Activated CD8-positive, alpha-beta memory T cell treated with anti-CD3 and anti-CD28 coated beads for 4 hours (primary cell): ENCODE measurements at places on chromosomes 13 and 19.

DNA sequence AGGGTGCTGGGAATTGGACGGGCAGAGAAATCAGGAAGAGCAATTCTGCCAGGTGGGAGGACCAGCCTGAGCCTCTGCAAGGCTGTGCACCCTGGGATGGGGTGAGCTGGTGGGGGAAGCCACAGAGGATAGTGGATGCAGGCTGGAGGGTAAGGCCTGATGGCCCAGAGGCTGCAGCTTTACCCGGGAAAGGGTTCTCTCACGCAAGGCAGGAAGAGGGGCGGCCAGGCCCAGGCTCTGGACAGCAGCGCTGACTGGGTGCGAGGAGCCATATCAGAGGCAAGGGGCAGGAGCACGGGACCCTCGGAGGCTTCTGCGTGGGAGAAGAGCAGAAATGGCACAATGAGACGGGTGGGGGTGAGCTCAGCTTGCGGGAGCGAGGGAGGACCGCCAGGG lies 104.6 kb downstream of the SOX1 start:
- no peak for DNase-seq

GRCh38 chr19:8702350-8702749 lies 3.8 kb upstream of the ACTL9 start:
- peak; percentile 33 for DNase-seq

DNA sequence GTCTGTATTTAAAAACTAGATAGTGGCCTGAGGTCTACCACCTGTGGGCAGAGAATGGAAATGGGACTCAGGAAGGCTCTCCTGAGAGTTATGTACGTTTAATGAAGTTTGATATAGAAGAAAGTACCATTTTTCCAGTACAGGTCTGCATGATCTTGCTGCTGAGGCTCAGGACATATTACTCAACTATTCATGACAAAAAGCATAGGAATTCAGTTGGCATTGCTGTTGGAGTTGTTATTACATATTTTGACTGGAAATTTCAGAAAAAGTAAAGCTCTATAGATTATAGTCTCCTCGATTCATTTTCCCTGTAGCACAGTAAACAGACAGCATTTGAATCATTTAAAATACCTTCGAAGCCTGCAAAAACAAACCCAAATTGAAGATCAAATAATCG lies 469.8 kb downstream of the DCT start:
- DNase-seq: no peak

DNA sequence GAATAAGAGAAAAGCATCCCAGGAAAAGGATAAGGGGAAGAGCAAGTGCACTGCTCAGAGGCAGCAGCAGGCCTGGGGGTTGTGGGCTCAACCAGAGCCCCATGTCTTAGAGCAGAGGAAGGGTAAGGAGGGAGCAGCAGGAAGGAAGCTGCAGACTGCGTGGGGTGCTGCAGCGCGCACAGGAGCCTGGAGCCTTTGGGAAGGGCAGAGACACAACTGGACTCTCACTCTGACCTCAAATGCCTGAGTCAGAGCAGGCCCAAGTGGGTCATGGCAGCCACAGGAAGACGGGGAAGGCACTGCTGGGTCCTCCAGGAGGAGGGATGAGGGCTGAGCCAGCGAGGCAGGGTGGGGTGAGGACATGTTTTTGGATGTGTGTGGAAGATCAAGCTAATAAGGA lies 31.6 kb downstream of the SIGLEC7 start:
- no peak for DNase-seq

GRCh38 chr19:48403606-48404005 lies 10.1 kb downstream of the GRIN2D start:
- no peak for DNase-seq

DNA sequence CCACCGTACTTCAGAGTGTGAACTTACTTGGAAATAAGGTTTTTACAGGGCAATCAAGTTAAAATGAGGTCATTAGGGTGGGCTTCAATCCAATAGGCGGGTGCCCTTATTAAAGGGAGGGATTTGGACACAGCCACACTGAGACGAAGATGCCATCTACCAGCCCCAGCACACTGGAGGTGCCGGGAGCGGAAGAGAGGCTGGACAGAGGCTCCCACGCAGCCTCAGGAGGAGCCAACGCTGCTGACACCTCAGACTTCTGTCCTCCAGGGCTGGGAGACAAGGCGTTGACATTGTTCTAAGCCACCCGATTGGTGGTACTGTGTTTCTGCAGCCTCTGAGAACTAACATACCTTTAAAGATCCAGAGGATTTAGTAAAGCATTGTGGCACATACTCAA lies 12.6 kb upstream of the RAB20 start:
- DNase-seq: no peak

DNA sequence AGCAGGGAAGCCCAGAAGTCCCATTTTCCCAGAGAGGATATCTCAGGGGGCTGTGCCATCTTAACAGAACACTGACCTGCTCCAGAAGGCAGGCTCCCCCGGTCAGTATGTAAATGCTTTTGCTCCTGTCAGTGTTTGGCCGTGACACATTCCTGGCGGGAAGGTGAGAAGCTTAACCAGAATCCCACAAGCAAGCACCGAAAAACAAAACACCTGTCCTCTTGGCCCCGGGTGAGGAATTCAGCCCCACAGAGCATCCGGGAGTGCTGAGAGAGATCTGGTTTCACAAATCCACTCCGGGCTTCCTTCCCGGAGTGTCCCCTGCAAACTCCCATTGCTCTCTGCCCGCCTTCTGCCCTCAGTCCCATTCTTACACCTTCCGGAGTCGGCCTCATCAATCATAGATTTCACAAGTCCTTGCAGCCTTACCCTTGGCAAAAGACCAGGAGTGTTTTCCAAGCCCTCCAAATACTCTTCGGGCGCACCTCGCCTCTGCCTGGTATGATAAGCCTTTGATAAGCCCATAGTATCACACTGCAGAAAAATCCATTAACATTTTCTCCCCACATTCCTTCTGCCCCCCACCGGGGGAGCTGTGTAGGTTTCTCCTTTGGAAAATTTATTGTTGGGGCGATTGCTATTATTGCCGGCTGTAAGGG lies 12.2 kb downstream of the TPM4 start:
- DNase-seq: no peak

DNA sequence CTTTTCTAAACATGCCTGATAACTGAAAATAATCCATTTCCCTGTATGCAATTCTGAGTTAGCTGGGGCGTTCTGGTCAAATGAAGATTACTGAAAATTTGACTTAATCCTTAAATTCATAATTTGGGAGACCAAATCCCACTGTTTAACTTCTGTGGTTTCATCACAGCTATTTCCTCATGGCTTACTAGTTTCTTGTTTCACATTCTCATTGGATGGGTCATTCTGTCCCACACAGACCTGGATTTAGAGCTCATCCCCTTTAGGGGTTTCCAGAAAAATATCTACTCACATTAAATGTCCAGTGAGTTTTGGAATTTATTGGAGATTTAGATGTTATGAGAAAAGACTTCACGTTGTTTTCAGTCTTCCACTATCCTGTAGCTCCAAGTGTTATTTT lies 709.3 kb upstream of the KLHL1 start:
- DNase-seq: no peak

DNA sequence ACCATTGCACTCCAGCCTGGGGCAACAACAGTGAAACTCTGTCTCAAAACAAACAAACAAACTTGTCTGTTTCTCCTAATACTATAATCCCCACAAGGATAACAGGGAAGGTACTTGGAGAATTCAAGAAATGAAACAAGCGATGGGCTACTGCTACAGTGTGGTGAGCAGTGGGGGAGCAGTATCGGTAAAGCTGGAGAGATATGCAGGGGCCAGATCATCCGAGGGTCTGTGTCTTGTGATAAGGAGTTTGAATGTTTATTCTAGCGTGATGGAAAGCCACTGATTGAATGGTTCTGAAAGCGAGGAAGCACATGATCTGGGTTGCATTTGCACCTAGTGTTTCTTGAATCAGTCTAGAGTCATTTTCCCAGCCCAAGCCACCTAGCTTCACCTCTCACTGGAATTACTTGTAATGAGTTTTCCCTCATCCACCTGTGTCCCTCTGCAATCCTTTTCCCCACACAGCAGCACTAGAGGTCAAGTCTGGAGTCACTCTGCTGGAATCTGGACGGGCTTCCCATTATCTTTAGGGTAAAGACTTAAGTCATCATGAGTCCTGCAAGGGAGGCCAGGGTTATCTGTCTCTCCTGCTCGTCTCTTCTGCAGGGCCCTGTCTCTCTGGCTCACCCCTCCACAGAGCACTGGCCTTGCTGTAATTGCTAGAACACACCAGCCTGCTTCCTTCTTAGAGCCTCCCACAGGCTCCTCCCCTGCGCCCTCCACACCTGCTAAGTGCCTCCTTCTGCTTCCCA lies 162.3 kb downstream of the KLF5 start:
- no peak for DNase-seq

- DNase-seq: no peak
These were observed 66.7 kb downstream of the PEX11G start for GRCh38 chr19:7421941-7422744.

- no peak for DNase-seq
These were observed 4.2 kb downstream of the ADGRE5 start for GRCh38 chr19:14385492-14385891.

- no peak for DNase-seq
These were observed 1.2 kb downstream of the UQCRFS1 start for GRCh38 chr19:29211562-29212355.

GRCh38 chr19:33047422-33047821 lies 17.3 kb downstream of the RHPN2 start:
- DNase-seq: no peak

DNA sequence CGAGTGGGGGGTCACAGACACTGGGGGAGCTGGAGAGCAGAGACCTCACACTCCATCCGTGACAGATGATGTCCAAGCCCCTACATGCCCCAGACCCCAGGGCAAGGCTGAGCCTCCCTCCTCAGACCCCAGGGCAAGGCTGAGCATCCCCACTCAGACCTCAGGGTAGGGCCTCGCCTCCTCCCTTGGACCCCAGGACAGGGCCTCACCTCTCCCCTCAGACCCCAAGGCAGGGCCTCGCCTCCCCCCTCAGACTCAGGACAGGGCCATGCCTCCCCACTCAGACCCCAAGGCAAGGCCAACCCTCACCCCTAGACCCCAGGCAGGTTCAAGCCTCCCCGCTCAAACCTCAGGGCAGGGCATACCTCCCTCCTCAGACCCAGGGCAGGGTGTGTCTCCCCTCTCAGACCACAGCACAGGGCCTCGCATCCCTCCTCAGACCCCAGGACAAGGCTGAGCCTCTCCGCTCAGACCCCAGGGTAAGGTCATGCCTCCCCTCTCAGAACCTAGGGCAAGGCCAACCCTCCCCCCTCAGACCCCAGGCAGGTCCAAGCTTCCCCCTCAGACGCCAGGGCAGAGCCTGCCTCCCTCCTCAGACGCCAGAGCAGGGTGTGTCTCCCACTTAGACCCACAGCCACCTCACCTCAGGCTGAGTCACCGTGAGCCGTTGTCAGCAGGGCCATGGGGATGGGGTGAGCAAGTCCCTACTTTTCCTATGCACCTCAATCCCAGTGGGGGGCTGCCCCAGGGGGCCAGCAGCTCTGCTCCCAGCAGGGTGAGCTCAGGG lies 1.7 kb upstream of the S1PR4 start:
- DNase-seq: no peak

DNA sequence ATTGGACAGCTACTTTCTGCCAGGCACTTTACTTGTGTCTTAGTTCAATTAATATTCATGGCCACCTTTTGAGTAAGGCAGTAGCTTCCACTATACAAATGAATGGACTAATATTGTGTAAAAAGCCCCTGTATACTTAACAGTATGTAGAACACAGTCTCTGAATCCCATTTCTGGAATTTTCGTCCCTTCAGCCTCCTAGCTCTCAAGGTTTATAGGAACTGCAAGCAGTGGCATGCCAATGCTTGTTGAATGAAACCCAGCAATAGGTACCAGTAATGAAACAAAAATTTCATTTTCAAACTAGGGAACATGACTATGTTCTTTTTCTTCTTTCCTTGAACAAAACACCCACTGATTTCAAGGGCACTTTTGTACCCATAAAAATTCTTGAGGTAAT lies 361.6 kb downstream of the TDRD3 start:
- no peak for DNase-seq

- DNase-seq: no peak
These were observed 69.1 kb downstream of the ATP7B start for GRCh38 chr13:51942189-51942588.

DNA sequence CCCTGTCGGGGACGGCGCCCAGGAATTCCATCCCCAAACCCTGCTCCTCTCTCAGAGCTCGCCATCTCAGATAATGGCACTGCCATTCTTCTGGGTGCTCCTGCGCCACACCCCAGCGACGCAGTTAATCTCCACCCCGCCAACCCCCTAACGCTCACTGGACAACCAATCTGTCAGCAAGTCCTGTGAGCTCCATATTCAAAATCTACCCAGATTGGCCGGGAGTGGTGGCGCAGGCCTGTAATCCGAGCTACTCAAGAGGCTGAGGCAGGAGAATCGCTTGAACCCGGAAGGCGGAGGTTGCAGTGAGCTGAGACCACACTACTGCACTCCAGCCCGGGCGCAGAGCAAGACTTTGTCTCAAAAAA lies 18.6 kb downstream of the FCGBP start:
- no peak for DNase-seq

- no peak for DNase-seq
These were observed 560 bp downstream of the NDUFA7 start for GRCh38 chr19:8320564-8321066.

- DNase-seq: no peak
These were observed 7.6 kb upstream of the NAXD start for GRCh38 chr13:110607675-110608224.
